ENCODE measurements at places on chromosomes 5 and 9.

- peak; percentile 11 for DNase-seq
These were observed 92.8 kb upstream of the SLCO6A1 start for GRCh38 chr5:102591650-102592049.

DNA sequence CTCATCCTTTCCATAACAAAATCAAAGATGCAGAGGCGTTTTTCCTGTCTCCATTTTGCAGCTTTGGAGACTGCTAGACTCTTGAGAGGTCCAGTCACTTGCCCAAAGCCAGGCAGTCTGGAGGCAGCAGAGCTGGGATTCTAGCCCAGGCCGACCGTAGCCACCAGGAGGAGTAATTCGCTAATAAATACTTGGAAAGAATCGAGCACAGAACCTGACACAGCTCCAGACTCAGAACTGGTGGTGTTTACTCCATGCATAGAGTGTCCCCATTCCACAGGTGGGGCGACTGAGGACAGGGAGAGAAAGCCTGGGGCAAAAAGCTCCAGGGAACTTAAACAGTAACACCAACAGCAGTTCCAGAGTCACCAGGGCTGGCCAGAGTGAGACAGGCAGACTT, 10.7 kb upstream of the CERCAM start:
- no peak for DNase-seq

- DNase-seq = no peak
These were observed 1.0 kb downstream of the LRRC8A start for GRCh38 chr9:128882677-128883603.

- DNase-seq = no peak
These were observed 677.7 kb upstream of the KLF4 start for GRCh38 chr9:108167136-108167900.

GRCh38 chr9:7192266-7192665, 434.5 kb downstream of the KDM4C start:
- DNase-seq = no peak

- peak; percentile 89 for DNase-seq
These were observed 2.1 kb downstream of the SH2D3C start for GRCh38 chr9:127776195-127776923.

DNA sequence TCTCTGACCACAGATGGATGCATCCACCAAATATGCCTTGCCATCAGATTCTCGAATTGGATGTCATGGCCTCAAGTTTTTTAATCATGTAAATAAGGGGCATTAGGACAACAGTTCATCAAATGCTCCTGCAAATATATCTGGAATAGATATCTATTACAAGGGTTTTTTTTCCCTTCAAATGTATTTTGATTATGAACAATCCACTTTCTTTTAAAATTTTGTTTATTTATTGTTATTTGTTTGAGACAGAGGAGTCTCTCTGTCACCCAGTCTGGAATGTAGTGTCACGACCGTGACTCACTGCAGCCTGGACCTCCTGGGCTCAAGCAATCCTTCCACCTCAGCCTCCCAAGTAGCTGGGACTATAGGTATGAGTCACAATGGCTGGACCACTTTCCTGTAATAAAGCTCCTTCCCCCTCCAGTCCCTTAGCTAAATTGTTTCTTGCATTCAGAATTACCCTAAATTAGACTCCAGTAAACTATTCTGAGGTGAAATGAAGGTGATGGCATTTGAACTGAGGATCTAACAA, 1412.1 kb downstream of the EFNA5 start:
- DNase-seq = no peak

DNA sequence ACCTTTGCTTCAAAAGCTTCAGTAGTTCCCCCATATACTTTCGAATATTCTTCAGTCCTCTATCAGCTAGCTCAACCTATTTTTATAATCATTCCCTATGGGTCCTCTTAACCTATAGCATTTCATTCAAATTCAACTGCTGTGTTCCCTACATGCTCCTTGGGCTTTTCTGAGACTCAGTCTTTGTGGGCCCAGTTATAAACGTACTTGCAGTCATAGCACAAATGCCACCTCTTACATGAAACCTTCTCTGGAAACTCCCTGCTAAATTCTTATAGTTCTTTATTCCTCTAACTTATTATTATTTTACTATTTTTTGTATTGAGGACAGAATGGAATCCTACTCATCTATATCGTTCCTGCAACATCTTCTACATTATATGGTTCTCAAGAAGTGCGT, 24.7 kb downstream of the MLANA start:
- no peak for DNase-seq

GRCh38 chr5:15124871-15125568, 253.4 kb upstream of the ANKH start:
- DNase-seq = no peak

DNA sequence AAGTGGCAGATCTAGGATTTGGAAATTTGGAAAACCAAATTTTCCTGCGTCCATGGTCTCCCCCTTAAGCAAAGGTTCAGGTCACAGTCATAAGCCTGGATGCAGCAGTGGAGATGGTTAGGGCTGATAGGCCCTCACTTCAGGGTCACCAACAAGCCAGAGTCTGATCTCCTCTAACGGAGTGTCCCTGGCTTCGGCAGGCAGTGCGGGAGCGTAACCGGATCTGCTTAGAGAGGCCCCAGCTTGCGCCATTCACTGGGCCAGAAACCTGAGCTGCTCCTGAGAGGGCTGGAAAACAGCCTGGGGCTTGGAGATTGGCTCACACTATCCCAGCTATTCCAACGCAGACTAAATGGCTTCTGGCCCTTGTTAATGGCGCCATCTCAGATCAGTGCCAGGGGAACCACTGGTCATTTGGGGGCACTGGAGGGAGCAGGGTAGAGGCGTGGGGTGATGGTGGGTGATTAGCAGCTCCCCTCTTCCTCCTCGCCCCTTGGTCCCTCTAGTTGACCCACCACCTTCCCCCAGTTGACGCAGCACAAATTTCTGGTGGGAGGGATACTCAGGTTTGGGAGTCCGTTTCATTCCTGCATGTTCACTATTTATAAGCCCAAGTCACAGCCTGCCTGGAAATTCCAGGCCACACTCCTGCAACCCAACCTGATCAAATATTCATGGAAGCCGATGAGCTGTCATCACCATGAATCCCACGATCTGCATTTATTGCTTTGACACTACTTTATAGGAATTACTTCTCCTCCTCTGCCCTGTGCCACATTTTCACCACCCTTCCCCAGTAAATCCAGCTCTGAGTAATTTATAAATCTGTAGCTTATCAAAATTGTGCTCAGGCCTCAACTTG, 134.6 kb upstream of the CPEB4 start:
- DNase-seq = no peak

GRCh38 chr5:181224390-181225229, 1.5 kb downstream of the TRIM41 start:
- DNase-seq = peak; percentile 52

- DNase-seq = no peak
These were observed 5.5 kb downstream of the ASTN2 start for GRCh38 chr9:117409321-117409720.

DNA sequence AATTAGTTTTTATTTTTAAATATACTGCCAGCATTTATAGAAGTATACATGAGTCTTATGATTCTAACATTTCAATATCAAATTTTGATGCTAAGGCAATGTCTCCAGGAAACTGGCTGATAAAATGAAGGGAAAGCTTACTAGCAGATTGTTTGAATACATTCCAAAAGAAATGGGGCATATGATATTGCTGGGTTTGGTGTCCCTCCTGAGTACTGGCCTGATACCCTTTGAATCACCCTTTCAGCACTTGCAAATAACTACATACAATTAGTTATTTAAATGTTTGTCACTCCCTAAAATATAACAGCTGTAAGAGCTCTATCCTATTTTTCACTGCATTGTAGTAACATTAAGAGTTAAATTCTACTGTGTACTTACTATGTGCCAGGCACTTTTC, 360.8 kb downstream of the HCN1 start:
- no peak for DNase-seq

DNA sequence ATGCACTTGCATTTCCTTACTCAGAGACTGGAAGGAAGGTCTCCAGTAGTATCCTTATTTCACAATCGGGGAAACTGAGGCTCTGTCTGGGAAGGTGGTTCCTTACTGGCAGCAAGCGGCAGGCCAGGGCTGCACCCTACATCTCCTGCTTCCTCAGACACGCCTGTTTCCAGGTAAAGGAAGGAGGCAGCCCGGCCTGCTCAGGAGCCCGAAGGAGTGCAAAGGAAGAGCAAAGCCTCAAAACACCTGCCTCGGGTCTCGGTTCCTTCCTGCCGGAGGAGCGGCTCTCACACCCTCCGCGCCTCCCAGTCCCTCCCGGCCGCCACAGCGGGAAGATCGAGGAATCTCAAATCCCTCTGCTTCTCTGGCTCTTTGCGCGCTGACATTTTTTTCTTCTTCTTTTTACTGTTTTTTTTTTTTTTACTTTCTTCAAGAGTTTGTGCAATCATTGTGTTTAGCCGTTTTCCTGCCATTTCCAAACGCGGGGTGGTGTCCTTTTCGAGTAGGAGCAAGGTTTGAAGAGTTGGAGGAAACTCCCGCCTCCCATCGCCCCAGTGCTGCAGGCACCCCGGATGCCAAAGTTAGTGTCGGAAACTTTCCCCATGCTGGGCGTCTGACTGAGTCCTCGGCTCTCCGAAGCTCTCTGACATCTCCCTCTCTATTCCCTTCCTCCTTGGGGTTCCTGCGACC, 1.0 kb downstream of the GGTA1 start:
- no peak for DNase-seq

GRCh38 chr9:135297456-135298075, 182.0 kb upstream of the PPP1R26 start:
- DNase-seq = no peak
